Endothelial cell of coronary artery (primary cell): ENCODE measurements at places on chromosomes 7 and 10. TPM values are rescaled to one million over a fixed set of nuclear protein-coding genes. Genes with fewer than 3 reads are reported as not detected.

The TMEM139 gene
- total RNA-seq: not detected in 2 replicates

The RINT1 gene
- 9.6 and 12.3 TPM in 2 replicates for total RNA-seq

The SLC13A4 gene
- total RNA-seq: not detected in 2 replicates

The RET gene
- 0.09 TPM in 2 replicates for total RNA-seq

The POLR1F gene
- total RNA-seq: 21.6 and 25.2 TPM in 2 replicates

The ZNF394 gene
- total RNA-seq: 24.7 and 28.4 TPM in 2 replicates
